ENCODE measurements at places on chromosomes 12 and 14.

GRCh38 chr12:58889557-58889956 lies 30.7 kb downstream of the LRIG3 start:
- H3K27ac ChIP-seq: no peak overlapping the region
- H3K27me3 ChIP-seq: no peaks in the 10 kb centered on the region
- H3K4me1 ChIP-seq: no peaks in the 10 kb centered on the region
- no peaks in the 10 kb centered on the region for H3K36me3 ChIP-seq

DNA sequence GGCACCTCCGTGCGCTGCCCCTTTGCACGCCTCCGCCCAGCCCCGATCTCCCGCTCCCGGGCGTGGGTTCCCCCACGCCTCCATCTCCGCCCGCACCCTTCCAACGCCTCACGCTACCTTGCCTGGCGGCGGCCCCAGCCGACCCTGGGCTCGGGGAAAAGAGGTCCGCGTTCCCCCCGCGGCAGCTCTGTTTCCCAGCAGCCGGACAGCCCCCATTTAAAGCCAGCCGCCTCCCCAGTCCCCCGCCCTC lies at the start of gene PRIMA1:
Gene PRIMA1 (minus strand): TSS at position 193 of the 250 bp plus-strand sequence. CDS start 767 bp downstream, outside the sequence.
- no peaks in the 10 kb centered on the region for H3K36me3 ChIP-seq
- peaks cover 40% of the 10 kb centered on the region for H3K27me3 ChIP-seq
- peaks cover 10% of the 10 kb centered on the region for H3K4me1 ChIP-seq
- DNase-seq: no peak

GRCh38 chr12:75842090-75842489 lies 189.5 kb downstream of the PHLDA1 start:
- H3K36me3 ChIP-seq: no peaks in the 10 kb centered on the region
- H3K27me3 ChIP-seq: no peaks in the 10 kb centered on the region
- DNase-seq: no peak
- no peaks in the 10 kb centered on the region for H3K4me1 ChIP-seq
- no peak overlapping the region for H3K4me3 ChIP-seq

DNA sequence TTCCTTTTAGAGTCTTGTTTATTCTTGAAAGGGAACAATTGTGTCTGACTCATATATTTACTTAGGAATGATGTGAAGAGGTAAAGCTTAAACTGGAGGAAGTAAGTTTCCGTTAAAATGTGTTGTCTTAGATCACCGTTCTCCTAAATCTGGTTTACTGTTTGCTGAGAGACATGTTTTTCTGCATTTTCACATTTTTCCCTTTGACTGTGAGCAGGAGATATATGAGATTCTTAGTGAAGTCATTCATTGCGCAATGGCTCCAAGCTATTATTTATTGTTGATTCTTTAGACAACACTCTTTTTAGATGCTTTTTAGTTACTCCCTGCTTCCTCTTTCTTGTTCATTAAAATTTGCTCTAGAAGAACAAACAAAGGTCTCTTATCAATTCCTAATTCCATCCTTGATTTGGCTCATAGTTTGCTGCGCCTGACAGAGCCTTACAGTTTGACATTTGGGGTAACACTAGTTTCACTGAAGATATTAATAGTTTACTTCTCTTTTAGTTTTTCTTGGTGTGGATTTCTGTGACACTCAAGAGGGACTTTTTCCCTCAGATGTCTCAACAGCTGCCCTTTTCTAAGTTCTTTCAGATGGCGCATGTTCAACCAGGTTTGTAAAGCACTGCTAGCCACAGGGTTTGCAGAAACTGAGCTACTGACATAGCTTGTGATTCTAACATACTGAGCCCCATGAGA lies 11.4 kb downstream of the CLECL1 start:
- peaks cover 16% of the 10 kb centered on the region for H3K4me1 ChIP-seq
- H3K27ac ChIP-seq: no peak overlapping the region
- DNase-seq: no peak
- no peak overlapping the region for H3K4me3 ChIP-seq
- H3K36me3 ChIP-seq: no peaks in the 10 kb centered on the region
- no peaks in the 10 kb centered on the region for H3K27me3 ChIP-seq

DNA sequence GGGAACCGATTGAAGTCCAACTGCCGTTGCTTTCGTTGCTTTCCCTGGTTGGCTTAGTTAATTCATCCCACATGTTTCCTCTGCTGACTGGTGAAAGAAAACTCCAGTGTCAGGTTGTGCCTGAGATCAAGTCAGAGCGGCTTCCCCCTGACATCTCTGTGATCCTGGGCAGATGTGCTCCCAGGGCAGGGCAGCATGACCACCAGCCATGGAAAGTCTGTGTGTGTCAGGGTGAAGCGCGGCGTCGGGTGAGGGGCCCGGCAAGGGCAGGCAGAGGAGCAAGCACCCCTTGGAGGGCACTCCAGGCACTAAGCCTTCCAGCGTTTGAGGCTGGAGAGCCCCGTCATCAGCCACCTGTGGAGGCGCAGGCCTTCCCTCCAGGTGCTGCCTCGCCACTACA lies 54.5 kb upstream of the IGF1 start:
- H3K36me3 ChIP-seq: no peaks in the 10 kb centered on the region
- H3K27ac ChIP-seq: no peak overlapping the region
- DNase-seq: no peak
- H3K4me1 ChIP-seq: no peaks in the 10 kb centered on the region
- no peaks in the 10 kb centered on the region for H3K27me3 ChIP-seq
- H3K4me3 ChIP-seq: no peak overlapping the region

DNA sequence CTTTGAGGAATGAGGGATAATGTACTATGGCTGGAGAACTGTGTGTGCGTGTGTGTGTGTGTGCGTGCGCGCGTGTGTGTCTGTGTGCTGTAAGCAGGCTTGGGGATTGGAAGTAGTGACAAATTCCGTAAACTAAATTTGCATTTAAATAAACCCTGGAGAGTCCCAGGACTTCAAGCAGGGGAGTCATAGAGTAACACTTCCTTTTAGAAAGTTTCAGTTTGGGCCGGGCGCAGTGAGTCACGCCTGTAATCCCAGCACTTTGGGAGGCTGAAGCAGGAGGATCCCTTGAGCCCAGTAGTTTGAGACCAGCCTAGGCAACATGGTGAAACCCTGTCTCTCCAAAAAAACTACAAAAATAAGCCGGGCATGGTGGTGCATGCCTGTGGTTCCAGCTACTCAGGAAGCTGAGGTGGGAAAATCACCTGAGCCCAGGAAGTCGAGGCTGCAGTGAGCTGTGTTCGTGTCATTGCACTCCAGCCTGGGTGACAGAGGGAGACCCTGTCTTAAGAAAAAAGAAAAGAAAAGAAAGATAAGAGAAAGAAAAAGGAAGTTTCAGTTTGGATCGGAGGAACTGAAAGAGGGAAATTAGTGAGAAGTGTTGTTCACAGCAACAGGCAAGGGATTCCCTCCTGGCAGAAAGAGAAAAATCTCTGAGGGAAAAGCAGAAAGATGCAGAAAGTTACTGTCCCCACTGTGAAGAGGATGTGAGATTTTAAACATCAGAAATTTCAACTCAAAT lies 222.7 kb upstream of the SOX5 start:
- no peak overlapping the region for H3K4me3 ChIP-seq
- no peak for DNase-seq
- no peak overlapping the region for H3K27ac ChIP-seq
- H3K36me3 ChIP-seq: no peaks in the 10 kb centered on the region

Data from common myeloid progenitor, CD34-positive (primary cell).